Dermis blood vessel endothelial cell (primary cell): ENCODE measurements at places on chromosomes 5 and 9. TPM values are rescaled to one million over a fixed set of nuclear protein-coding genes. Genes with fewer than 3 reads are reported as not detected.

Gene HNRNPH1
- 656 and 803 TPM in 2 replicates for total RNA-seq

Gene MYOT
- not detected in 2 replicates for total RNA-seq

Gene PCDHB16
- total RNA-seq = 0.17 and 0.23 TPM in 2 replicates

Gene NEUROG1
- not detected in 2 replicates for total RNA-seq

Gene SLC34A3
- total RNA-seq = not detected in 2 replicates

Gene SLC22A4
- total RNA-seq = 4.7 and 4.8 TPM in 2 replicates

Gene CDC20B
- 0.05 TPM in 1 of 2 replicates, not detected in the other for total RNA-seq

Gene MARCOL
- total RNA-seq = not detected in 2 replicates
